Activated naive CD8-positive, alpha-beta T cell treated with anti-CD3 and anti-CD28 coated beads for 36 hours (primary cell): ENCODE measurements at places on chromosomes 7 and 10.

GRCh38 chr10:8873310-8873709 is 818.8 kb downstream of the GATA3 start:
- DNase-seq: no peak

- DNase-seq: no peak
These were observed 38.6 kb upstream of the TRIM8 start for GRCh38 chr10:102605712-102606111.

- DNase-seq: no peak
These were observed 34.7 kb downstream of the TCF7L2 start for GRCh38 chr10:112984756-112985155.

DNA sequence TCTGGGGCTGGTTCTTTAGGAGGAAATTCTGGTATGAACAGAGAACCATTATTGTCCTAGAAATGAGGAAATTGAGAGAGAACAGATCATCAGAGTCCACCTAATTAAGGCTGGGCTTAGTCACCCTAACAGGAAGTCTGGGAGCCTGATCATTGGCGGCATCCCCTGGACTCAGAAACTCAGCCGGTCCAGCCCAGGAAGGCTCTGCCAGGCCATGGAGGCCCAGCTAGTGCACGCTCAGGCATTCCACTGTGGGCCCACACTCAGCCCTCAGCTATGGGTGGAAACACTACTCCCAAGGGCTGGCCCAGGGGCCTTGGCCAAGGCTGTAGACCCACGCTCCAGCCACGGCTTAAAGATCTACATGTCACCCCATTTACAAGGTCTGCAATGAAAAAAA is 109.2 kb downstream of the PTPN20 start:
- DNase-seq: no peak

DNA sequence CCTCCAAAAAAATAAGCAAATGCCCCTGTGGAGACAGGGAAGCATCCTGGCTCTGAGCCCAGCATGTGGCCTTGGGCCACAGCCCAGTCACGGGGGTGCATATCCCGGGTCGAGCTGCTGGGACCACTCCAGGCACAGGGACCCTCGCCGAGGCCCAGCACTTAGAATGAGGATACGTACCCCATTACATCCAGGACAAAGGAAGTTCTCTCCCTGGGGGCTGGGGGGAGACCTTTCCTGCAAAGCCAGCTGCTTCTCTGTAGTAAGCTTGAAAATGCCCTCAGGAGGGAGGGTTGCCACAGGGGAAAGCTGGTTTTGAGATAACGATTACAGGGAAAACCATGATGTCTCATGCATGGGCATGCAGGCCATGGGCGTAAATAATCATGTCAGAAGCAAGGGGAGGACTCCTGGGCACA is 75.5 kb downstream of the HIPK2 start:
- DNase-seq: no peak

DNA sequence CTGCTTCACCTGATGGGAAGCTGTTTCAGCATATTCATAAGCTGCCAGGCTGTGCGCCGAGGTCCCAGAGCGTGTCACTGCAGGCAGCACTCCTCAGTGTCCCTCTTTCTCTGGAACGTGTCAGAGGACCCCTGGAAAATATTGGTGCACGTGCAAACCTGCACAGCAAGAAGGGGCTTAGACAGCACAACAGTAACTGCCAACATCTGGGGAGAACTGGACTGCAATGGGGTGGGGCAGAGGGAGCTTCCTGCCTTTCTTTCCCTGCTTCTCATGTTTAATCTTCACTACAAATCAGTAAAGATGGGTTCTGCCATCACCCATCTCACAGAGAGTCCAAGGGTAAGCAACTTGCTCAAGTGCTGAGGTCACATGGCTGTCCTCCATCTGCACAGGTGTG is 86.5 kb upstream of the GPR26 start:
- no peak for DNase-seq

DNA sequence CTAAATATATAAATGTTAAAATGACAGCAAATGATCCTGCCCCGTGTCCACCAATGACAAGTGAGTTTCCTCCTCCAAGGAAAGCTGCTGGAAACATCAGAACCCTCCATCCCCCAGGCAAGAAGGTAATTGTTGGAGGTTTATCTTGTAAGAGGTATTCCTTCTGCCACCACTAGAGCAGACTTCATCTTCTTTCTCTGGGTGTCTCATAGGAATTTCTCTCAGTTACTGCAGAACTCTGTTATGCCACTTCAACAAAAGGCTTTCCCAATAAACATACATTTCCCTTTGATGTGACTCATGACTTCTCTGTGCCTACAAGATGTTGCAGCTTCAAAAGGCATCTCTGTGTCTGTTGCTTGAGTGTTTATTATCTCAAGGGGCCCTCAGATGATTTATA is 279.1 kb downstream of the BMPER start:
- DNase-seq: no peak

DNA sequence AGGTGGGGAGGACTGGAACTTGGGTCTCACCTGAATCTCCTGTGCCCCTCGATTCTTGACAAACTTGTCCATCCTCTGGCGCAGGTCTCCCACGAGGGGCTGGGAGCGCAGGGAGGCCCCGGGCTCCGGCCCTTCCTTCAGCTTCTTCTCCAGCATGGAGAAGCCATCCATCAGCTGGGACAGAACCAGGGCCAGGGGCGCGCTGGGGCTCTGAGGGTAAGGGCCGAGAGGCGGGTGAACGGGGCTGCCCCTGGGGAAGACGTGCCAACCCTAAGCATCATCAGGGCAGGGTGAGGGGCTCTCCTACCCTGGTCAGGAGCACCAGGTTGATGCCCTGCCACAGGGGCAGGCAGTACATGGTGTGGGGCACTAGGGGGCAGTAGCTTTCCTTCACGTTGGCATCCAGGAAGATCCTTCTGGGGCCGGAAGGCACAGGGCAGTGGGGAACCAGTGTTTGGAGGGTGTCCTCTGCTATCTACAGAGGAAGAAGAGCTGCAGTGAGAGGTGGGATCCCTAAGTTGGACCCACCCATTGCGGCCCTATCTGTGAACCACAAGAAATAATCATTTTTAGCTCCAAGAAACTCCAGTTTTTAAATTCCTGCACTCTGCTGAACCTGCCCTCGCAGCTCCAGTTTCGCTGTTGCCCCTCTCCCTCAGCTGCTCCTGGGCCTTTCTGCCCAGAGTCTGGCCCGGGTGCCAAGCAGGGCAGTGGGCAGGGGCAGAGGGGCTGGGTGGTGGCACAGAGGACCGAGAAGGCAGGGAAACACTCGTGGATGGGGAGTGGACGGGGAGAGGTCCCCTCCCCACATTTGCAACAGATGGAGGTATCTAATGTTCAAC is 10.8 kb upstream of the PYROXD2 start:
- DNase-seq: peak; percentile 33

GRCh38 chr7:140225562-140226249 is 48.9 kb upstream of the KDM7A start:
- no peak for DNase-seq

- DNase-seq: no peak
These were observed 327.8 kb downstream of the WDR37 start for GRCh38 chr10:1384026-1384425.

DNA sequence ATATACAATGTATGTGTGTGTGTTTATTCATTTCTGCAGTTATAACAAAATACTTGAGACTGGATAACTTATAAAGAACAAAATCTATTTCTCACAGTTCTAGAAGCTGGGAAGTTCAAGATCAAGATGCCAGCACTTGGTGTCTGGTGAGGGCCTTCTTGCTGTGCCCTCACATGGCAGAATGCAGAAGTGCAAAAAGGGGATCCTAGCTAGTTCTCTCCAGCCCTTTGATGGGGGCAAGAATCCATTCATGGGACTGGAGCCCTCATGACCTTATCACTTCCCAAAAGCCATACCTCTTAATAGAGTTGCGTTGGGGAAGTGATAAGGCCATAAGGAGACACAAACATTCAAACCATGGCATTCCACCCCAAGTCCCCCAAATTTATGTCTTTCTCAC is 8.4 kb downstream of the GRB10 start:
- DNase-seq: no peak
